OCI-M1 (cell line): ENCODE measurements at places on chromosomes 2 and 18.

DNA sequence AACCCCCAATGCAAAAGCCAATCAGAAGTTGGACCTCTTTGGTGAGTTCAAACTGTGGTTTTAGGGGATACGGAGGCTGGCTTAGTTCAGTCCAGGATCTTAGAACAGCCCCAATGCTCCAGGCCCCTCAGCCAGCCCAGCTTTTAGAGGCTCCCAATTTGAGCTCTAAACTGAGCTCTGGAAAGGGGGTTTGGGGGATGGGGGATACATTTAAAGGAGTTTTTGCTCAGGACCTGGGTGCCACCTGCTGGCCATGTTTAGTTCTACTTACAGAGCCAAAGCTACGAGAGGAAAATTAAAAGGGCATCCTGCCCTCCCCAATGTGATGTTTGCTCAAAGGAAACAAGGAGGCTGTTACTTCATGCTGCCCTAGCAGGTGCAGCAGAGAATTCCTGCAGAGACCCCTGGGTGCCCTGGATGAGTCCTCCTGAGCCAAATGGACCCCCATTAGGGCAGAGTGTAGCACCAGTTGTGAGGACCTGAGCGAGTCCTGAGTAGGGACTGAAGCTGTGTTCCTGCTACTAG, 15.9 kb upstream of the TMEM214 start:
- DNase-seq = peak; percentile 92

DNA sequence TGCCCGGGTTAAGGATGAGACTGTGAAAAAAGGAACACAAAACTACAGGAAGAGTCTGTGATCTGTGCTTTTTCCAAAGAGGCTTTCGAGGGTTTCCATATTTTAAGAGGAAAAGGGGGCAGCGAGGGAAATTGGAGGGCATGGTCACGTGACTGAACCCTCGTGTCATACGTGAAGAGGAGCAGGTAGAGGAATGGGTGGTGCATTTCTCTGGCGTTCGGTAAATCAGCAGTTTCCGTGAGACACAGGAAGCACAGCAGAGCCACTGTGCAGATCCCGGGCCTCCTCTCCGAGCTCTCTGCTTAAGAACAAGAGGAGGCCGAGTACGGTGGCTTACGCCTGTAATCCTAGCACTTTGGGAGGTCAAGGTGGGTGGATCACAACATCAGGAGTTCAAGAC, 219.7 kb downstream of the NDUFA10 start:
- no peak for DNase-seq

DNA sequence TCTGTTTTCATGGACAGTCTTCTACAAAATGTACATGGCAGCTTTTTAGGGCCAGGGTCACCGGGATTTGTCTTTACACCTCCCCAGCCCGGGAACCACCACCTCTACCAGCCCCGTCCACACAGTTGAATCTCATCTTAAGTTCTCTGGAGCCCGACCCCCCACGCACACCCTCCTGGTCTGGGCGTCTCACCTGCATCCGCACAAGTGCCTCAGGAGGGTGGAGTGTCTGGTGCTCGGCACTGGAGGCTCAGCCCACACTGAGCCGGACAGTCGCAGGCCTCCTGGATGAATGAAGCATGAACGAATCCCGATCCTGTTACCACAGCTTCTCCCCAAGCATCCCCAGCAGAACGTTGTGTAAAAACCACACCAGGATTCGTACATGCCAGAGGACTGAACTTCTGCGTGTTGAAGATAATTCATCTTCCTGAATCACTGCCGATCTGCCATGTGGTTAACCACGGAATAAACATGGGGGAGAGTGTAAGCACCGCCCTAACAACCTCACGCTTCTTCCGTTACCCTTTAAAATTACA, 162.0 kb downstream of the RTP5 start:
- DNase-seq = peak; percentile 63

DNA sequence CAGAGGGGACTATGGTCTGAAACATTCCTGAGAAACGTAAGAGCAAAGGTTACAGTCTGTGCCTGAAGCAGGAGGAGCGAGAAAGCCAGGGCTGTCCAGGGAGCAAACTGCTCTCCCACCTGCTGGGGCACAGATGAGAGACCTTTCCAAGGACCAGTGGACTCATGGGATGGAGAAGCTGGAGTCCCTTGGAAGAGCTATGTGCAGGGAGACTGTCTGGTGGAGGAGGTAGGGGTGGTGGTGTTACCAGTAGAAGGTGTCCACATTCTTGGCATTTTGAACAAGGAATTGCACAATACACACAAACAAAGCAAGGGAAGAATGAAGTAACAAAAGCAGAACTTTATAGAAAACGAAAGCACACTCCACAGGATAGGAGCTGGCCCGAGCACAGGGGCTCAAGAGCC, 97.9 kb upstream of the CYRIA start:
- peak; percentile 54 for DNase-seq

DNA sequence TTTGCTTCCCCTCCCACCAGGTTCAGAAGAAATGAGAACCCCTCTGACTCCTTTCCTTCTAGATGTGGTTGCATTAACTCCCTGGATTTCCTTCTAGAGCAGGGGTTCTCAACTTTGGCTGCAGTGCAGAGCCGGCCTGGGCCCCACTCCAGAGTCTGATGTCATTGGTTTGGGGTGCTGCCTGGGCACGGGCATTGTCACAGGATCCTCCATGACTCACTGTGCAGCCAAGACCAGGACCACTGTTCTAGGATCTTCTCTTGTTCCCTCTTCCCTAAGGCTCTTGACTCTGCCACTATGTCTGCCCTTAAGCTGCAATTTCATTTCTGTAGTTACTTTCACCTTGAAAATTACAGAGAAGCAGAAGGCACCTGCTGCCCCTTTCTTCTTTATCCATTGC, 31.8 kb downstream of the TBC1D8 start:
- no peak for DNase-seq

DNA sequence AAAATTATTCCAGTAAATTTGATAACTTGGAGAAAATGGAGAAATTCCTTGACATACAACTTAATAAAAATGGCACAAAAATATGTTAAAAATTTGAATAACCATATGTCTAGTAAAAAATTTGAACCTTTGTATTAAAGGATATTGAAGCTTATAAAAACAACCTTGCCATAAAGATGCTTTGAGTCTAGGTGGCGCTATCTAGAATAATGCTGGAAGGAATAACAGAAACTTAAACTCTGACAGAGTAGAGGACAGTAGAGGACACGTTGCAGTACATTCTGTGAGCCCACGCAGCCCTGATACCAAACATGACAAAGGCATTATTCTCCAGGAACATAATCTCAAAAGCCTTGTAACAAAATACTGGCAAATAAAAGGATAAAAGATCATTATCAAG, 44.7 kb upstream of the ALKAL2 start:
- DNase-seq = peak; percentile 21

- peak; percentile 46 for DNase-seq
Observed at GRCh38 chr2:153105829-153106578, 372.6 kb downstream of the RPRM start.

DNA sequence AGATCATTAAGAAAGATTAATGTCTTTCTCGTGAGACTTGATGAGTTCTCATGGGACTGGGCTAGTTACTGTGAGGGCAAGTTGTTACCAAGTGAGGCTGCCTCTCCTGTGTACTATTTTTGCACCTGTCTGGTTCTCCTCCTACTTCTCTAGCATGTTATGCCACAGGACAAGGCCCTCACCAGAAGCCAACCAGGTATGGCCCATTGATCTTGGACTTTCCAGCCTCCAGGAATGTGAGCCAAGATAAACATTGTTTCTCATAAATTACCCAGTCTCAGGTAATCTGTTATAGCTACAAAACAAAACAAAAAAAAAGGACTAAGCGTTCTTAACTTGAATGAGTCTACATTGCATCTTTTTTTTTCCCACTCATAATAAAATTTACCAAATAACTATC, 184.1 kb downstream of the CDH7 start:
- no peak for DNase-seq

DNA sequence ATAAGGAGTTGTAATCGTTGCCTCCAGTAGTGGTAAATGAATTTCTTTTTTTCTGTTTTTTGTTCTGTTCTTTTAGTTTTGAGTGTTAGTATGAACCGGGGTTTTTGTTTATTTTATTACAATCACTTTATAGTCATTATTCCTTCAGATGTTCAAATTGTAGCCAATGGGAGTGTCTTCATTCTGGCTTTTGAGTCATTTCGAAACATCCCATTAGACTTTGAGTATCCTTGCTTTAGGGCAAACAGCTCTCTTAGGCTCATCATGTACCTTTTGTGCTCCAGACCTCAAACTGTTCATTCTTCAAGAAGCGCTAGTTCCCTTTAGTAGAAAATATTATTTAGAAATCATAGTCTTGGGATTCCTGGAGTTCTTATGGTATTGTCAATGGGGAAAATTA, 54.2 kb upstream of the PAX3 start:
- DNase-seq = no peak
